Osteocyte (in vitro differentiated cells): ENCODE measurements at places on chromosomes 2 and 18.

GRCh38 chr2:31087491-31087890, 50.7 kb downstream of the GALNT14 start:
- DNase-seq: no peak

GRCh38 chr2:160375802-160376469, 117.7 kb downstream of the RBMS1 start:
- no peak for DNase-seq

- DNase-seq: no peak
Observed at GRCh38 chr2:233436691-233437438, 82.6 kb downstream of the DGKD start.

GRCh38 chr18:48643262-48643661, 104.4 kb downstream of the CTIF start:
- DNase-seq: no peak

DNA sequence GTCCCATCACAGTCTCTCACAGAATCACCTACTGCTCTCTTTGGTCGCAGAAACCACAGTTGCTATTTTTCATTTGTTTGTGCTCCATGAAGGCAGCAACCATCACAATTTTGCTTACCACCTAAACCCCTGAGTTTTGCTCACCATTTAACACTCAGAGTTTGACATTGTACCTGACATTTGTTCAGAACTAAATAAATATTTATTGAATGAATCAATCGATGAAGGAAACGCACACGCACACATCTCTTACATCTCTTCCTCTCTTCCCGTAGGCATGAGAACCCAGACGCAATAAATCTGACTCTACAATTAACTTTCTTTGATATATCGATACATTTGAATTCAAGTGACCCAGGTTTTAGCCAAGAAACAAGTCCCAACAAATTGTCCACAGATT, 105.5 kb upstream of the RNF152 start:
- no peak for DNase-seq

GRCh38 chr18:9426753-9427152, 48.6 kb upstream of the RALBP1 start:
- peak; percentile 57 for DNase-seq

DNA sequence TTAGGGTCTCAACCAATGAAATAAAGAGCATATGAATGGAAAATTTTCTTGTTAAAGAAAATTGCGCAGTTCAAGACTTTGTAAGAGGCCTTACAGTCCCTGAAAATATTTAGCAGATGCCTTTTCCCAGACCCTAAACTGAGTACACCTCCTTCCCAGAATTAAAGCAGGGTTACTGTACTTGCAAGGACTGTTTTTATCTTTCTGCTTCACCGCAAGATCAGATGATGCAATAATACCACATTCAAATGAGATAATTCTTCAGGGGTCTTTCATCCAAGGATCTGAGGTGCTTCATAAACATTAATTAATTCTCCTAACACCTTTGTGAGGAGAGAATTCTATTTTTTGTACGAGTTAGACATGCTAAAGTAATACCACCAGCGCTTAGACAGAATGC, 1071.8 kb upstream of the PIK3C3 start:
- DNase-seq: no peak

GRCh38 chr2:241701399-241702154, at the start of gene ING5:
TSS of gene ING5 (plus strand) at chr2:241702039. CDS start at chr2:241702066, 27 bp downstream.
- peak; percentile 99 for DNase-seq
